ENCODE measurements at places on chromosomes 2 and 18. TPM values are rescaled to one million over a fixed set of nuclear protein-coding genes. Genes with fewer than 3 reads are reported as not detected.

REG3A gene
- not detected for polyA plus RNA-seq

DOK1 gene
- polyA plus RNA-seq, result 28.7 TPM

- no peak for DNase-seq
These were observed 49.1 kb downstream of the ITGB1BP1 start for GRCh38 chr2:9374071-9374730.

GRCh38 chr18:43893001-43893637, 615.8 kb upstream of the SYT4 start:
- DNase-seq, result peak; percentile 82

SLC8A1 gene
- 34.5 TPM for polyA plus RNA-seq

- no peak for DNase-seq
These were observed 40.2 kb downstream of the INPP4A start for GRCh38 chr2:98484652-98485452.

EN1 gene
- not detected for polyA plus RNA-seq

DNA sequence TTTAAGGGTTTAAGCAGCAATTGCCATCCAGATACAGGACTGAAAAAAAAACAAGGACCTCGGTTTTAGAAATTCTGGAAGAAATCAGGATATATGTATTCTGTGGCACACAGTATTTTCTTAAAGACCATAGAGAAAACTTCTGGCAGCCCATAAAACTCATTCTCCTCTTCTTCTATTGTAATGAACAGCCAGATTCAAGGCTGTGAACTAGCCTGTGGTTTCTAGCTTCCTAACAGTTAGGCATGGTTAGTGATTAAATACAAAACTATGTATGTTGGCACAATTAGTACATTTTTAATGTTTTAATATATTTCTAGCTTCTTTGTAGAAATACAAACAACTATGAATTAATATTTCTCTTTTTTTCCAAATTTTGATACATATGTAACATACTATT, 555.7 kb downstream of the DSC3 start:
- DNase-seq, result no peak

LBX2 gene
- 0.37 TPM for polyA plus RNA-seq

DNA sequence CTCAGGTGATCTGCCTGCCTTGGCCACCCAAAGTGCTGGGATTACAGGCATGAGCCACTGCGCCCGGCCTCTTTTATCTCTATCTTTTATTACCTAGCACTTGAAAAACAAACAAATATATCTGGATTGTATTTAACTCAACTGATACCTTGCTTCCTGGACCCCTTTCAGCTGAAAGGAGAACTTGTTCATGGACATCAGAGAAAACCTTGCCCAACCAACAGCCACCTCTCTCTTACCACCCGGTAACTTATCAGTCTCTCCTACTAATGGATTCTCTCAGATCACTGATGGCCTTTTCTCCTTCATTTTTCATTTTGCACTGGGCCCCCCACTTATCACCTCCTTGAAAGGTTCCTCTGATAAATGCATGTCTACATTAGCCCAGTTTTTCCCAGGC, 6.7 kb downstream of the RETSAT start:
- no peak for DNase-seq

GRCh38 chr2:143503280-143503679, 374.1 kb downstream of the ARHGAP15 start:
- no peak for DNase-seq
